Type B pancreatic cell (in vitro differentiated cells): ENCODE measurements at places on chromosomes 16 and 17. TPM values are rescaled to one million over a fixed set of nuclear protein-coding genes. Genes with fewer than 3 reads are reported as not detected.

The FBF1 gene
- total RNA-seq: 18.7 and 27.5 TPM in 2 replicates

DNA sequence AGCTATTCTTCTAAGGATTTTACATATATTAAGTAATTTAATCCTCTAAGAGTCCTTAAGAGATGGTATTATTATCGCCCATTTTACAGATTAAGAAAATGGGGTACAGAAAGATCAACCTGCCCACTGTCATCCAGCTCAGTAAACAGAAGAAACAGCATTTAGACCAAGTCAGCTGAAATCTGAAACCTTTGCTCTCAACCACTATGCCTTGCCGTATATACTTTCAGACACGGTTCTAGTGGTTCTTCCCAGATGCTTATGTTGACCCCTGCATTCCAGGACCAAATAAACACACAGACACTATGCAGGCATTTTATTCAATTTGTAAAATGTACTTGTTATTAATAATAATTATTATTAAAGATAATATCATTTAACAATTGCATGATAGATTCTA, 854.8 kb downstream of the KCNJ2 start:
- H3K27ac ChIP-seq: no peak overlapping the region

The TPSD1 gene
- total RNA-seq: not detected in 2 replicates

The SEPTIN12 gene
- total RNA-seq: not detected in 2 replicates

The AIPL1 gene
- not detected in 2 replicates for total RNA-seq

DNA sequence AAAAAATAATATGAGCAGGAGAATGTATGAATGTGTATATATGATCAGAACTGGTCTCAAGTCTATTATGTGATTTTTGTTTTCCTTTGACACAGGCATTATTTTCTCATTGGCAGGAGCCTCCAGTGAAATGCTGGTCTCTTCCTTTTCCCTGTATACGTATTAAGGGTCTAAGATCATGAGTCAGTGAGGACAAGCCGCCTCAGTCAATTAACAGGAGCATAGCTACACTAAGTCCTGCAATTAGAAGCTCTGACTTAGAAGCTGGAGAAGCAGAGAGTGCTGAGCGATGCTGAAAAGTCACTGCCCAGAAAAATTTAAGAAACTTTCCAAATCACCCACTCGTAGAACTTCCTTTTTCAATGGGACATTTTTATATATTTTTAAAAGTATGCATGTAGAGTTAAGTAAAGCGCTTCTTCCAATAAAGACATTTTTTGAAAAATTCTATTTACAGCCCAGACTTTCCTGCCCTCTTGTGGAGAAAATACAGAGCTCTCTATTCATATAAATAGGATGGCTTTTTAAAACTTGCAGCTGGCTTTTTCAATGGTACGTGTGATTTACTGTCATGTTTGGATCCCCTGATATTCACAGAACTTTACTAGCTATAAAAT, 70.2 kb upstream of the PSMD7 start:
- H3K4me3 ChIP-seq: no peak overlapping the region
- no peak for DNase-seq
- H3K27ac ChIP-seq: no peak overlapping the region
- no peaks in the 10 kb centered on the region for H3K36me3 ChIP-seq

- DNase-seq: no peak
- no peak overlapping the region for H3K4me3 ChIP-seq
- H3K27ac ChIP-seq: no peak overlapping the region
- no peaks in the 10 kb centered on the region for H3K36me3 ChIP-seq
- H3K27me3 ChIP-seq: no peaks in the 10 kb centered on the region
Measured at GRCh38 chr16:62276637-62277036, 240.4 kb upstream of the CDH8 start.

The TAT gene
- total RNA-seq: 0.14 TPM in 1 of 2 replicates, not detected in the other

GRCh38 chr16:50153596-50154419, 702 bp downstream of the TENT4B start:
- peaks cover 30% of the 10 kb centered on the region for H3K4me1 ChIP-seq
- DNase-seq: peak; percentile 72
- peak overlapping the region; percentile 83 for H3K4me3 ChIP-seq
- H3K36me3 ChIP-seq: peaks cover 8% of the 10 kb centered on the region

DNA sequence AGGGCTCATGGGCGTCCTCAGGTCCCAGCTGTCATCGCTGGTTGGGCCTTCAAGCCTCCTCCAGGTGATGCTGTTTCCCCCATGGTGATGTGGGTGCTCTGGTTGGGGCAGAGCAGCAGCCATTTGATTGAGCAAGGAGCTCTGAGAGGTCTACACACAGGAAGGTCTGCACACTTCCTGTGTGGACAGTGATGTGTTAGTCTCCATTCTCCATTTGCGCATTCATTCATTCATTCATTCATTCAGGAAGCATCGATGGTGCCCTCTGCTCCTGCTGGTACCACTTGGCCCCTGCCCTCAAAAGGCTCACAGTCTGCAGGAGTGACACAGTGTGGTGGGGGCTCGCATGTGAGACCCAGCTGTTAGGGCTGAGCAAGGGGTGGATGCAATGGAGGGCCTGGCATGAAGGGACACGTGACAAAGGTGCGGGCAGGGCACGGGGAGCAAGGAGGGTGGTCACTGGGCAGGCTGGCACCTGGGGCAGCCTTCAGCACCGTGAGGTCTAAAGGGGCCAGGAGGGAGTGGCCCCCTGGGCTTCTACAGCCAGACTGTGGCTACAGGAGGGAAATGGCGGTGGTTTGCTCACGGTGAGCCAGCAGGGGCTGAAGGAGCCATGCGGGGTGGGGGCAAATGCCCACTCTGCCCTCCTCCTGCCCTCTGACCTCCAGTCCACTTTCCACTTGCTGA, 1.5 kb downstream of the ADGRG3 start:
- no peak overlapping the region for H3K4me3 ChIP-seq
- H3K36me3 ChIP-seq: no peaks in the 10 kb centered on the region
- no peak for DNase-seq
- H3K27me3 ChIP-seq: peaks cover 6% of the 10 kb centered on the region

DNA sequence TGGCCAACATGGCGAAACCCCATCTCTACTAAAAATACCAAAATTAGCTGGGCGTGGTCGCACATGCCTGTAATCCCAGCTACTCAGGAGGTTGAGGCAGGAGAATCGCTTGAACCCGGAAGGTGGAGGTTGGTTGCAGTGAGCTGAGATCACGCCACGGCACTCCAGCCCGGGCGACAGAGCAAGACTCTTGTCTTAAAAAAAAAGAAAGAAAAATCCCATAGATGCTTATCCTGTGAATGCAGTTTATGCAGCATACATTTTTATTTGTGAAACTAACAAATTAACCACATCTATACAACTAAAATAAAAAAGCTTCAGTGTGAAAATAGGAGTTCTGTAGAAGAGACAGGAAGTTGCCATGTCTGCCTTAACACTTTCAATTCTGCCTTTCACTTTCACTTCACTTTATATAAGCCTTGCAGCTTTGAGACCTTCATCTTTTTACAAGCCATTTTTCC, 7.1 kb downstream of the IGSF6 start:
- H3K36me3 ChIP-seq: peaks cover 3% of the 10 kb centered on the region
- H3K4me3 ChIP-seq: no peak overlapping the region
- no peak overlapping the region for H3K27ac ChIP-seq
- peak; percentile 11 for DNase-seq
- H3K4me1 ChIP-seq: no peaks in the 10 kb centered on the region

GRCh38 chr17:49830605-49831004, 17.3 kb downstream of the TAC4 start:
- no peaks in the 10 kb centered on the region for H3K27me3 ChIP-seq
- DNase-seq: no peak
- no peaks in the 10 kb centered on the region for H3K4me1 ChIP-seq
- H3K4me3 ChIP-seq: no peak overlapping the region
